ENCODE measurements at places on chromosomes 5 and 9. TPM values are rescaled to one million over a fixed set of nuclear protein-coding genes. Genes with fewer than 3 reads are reported as not detected.

PCDHA6 gene
- 0.11 TPM for total RNA-seq

DNA sequence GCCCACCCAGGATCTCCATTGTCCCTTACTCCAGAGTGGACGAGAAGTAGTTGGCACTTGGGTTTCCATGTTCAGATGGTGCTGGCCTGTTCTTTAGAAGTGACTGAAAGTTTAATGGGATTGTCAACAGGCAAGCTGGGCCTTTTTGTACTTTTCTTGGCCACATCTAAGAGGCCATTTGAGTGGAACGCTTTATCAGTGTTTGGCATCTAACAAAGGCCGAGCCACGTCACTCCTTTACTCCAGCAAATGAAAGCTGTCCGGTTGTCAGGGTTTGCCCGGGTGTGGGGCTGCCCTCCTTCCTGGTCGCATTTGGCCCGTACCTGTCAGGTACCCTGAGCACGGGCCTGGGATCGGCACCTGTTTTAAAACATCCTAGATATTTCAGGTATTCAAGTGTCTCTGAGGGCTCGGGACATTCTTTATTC lies 71.5 kb downstream of the RCL1 start:
- no peak for DNase-seq

- no peak for DNase-seq
Observed at GRCh38 chr9:83986765-83987401, 6.3 kb downstream of the RMI1 start.

- DNase-seq = no peak
Observed at GRCh38 chr9:128160603-128160987, 530 bp downstream of the BBLN start.

DNA sequence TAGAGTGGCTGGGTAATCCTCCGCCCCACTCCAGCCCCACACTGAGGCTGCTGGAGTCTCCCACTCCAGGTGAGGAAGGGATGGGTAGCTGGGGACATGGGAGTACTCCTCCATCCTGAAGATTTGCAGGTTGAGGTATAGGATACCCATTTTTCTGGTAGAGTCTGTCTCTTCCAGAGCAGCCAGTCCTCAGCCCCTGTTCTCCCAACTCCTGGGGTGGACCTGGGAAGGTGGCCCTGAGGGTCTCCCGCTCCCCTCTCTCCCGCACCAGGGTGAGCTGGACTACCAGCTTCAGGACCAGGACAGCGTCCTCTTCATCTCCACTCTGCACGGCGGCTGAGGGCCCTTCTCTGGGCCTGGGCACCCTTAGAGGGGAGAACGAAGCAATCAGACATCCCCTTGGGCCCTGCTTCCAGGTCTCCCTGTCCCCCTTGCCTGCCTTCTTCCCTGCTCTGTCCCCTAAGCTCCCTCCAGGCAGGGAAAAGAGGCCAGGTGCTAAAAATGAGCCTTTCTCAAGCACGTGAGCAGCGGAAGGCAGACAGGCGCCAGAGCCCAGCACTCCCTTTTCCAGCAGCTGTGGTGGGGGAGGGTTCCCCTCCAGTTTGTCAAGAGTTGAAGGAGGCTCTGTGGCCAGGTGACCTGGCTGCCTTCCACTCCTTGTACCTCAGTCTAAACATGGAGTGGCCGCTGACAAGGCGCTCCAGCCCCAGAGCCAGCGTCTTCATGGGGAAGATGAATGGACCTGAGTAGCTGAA lies 18.4 kb downstream of the URM1 start:
- DNase-seq = no peak

DNA sequence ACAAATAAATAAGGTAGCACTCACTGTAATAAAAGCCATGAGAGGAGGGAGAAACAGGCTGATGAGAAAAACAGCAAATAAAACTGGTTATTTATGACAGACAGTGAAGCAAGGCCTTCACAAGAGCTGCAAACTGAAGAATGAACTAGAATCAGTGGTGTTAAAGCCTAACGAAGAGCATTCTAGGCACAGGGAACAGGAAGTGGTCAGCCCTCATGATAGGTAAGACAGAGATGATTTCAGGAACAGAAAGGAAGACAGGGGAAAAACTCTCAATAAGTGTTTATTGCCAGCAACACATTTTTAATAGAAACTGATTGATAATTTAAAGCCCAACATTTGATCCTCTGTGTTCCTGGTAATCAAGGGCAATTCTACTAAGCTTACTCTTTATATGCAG lies 124.5 kb downstream of the EDIL3 start:
- no peak for DNase-seq

DNA sequence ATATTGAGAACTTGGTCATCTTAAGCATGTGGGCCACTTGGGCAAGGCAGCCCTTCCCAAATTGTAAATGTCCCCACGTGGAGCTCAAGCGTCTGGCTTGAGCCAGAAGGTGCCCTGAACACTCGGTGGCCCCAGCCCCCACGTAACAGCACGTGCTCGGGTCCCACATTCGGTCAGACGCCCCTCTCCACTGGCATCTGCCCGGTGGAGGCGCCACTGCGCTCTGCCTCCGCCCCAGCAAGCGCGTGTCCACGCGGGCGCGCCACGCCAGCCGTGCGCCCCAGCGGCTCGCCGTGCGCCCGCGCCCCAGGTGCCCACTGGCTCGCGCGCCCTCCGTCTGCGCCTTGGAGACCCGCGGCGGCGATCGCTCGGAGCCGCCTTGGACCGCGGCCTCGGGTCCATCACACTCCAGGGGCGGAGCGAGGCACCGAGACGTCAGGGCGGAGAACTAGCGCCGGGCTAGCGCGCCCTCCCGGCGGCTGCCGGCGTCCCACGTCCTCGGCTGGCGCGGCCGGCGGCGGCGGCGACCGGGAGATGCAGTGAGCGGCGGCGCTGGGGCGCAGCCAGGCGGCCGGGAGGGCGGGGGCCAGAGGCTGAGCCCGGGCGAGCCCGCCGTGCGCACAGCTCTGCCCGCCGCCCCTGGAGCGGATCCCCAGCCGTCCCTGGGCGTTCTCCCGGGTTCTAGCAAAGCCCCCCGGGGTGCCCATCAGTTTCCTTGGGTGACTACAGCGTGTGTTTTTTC lies at the start of gene PALM2AKAP2:
Gene PALM2AKAP2, plus strand, starts transcription at position 488 of the 742 bp plus-strand sequence. CDS start 291 bp downstream, outside the sequence.
- peak; percentile 81 for DNase-seq

GRCh38 chr5:43315263-43315662 lies 2.1 kb upstream of the HMGCS1 start:
- DNase-seq = no peak

PCDHGA7 gene
- total RNA-seq = 11.8 TPM

GRCh38 chr5:173825215-173825865 lies 62.8 kb upstream of the CPEB4 start:
- DNase-seq = no peak

- no peak for DNase-seq
Observed at GRCh38 chr5:24073107-24073506, 565.7 kb downstream of the PRDM9 start.

GRCh38 chr5:171961117-171961516 lies 45.3 kb downstream of the FBXW11 start:
- DNase-seq = no peak

RIGI gene
- 2.8 TPM for total RNA-seq

MEIKIN gene
- not detected for total RNA-seq

GRCh38 chr9:133558191-133559126 lies 24.0 kb downstream of the ADAMTSL2 start:
- DNase-seq = peak; percentile 85

PCDHB4 gene
- 1.3 TPM for total RNA-seq

GRCh38 chr5:146461319-146461718 lies 14.2 kb downstream of the TCERG1 start:
- DNase-seq = no peak

DNA sequence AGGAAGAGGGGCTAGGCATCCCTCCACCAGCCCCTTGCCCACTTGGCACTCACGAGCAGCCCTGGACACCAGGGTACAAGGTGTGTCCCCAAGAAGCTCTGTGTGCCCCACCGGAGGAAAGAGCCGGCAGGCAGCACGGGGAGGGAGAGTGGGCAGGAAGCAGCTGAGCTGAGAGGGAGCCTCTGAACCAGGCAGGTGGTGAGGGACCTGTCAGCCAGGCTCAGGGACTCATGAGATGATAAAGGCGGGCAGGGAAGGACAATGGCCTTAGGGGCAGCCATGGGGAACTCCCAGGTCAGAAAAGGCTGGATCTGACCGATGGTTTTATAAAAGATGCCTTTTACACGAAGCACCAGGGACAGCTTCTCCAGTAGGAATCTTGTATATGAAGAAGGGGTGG lies 112.0 kb downstream of the VAV2 start:
- no peak for DNase-seq

DNA sequence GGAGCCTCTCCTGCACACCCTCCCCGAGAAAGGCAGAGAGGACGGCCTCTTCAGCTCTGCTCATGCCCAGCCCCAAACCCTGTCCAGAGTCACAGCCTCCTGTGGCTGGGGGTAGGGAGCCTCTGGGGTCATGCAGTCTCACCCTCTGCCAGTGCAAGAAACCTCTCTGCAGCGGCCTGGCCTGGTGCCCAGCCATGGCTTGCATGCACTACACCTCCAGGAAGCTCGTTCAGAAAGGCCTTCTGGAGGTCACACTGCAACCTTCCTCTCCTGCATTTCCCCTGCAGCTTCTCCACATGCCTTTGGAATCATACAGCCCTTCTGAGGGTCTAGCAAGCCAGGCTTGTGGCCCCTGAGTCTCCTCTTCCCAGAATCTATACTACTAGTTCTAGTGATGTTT lies 17.9 kb downstream of the CSF1R start:
- no peak for DNase-seq

GRCh38 chr5:107408564-107408963 lies 262.2 kb downstream of the EFNA5 start:
- no peak for DNase-seq

DNA sequence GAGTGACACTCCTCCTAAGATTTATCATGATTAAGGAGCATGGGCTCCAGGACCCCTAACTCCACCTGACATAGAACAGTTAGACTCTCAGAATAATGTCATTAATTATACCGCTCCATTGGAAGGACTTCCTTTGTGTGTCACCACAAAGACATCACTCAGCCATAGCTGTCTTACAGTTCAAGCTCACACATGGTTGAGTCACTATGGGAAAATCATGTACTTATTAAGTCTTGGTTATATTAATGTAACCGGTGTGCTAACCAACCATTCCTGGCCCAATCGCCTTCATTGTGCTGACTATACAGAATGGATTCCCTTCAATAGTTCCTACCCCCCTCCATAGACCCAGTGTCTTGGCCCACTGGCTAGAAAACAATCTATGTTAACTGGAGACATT lies 10.9 kb upstream of the MCCC2 start:
- DNase-seq = no peak

GRCh38 chr9:89360465-89360864 lies 42.2 kb downstream of the SECISBP2 start:
- no peak for DNase-seq

DNA sequence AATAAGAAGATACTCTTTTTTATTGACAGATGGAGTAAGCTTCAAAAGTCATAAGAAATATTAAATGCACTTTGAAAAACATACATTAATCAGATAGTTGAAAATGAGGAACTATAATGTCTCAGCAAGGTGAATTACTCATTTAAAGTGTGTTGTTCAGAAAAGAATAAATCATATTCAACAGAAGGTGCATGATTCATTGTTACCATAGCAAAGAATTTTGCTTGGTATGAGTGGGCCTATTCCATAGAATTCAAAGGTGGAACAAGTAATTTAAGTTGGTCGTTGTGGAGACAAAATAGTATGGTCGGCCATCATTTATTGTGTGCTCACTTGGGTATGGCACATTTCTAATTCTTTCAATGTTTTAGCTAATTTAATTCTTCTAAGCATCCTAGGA lies 1920.2 kb upstream of the CDH9 start:
- no peak for DNase-seq

GRCh38 chr9:123960965-123961364 lies 31.0 kb upstream of the DENND1A start:
- no peak for DNase-seq

RAB3C gene
- 0.59 TPM for total RNA-seq

DNA sequence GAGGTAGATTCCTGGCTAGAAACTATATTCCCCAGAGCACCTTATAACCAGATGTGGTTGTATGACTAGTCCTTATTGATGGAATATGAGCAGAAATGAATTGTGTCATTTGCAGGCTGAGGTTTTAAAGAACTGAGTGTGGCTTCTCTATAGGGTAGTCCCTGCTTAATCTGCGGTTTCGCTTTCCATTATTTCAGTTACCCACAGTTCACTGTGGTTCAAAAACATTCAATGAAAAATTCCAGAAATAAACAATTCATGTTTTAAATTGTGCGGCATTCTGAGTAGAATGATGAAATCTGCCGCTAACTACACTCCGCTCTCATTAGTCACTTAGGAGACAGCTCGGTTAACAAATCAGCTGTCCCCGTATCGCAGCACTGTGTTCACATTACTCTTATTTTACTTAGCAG lies 65.1 kb downstream of the ANKRD55 start:
- no peak for DNase-seq

PCDHGA5 gene
- total RNA-seq = 9.7 TPM

DNA sequence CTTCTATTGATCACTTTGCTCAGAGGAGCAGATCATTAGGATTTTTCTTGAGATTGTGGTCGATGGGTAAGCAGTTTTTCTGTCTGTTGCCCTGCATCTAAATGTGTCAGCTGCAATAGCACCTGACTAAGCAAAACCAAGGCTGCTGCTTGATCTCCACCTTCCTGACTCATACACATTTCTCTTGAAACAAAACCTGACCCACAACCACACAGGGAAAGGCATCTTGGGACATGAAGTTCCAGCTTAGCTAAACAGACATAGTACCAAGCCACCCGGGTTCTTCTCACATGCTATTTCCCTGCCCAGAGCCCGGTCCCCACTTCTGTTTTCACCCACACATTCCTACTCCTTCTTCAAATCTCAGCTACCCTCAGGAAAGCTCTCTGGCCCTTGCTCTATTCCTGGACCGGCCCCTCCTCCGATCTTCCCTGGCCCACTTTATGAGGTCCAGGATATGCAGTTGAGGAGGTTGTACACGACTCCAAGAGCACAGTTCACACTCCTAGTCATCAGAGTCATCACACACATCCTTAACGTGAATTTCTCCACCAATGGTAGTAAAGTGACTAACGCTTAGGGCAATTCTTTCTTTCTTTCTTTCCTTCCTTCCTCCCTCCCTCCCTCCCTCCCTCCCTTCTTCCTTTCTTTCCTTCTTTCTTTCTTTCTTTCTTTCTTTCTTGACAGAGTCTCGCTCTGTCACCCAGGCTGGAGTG lies 16.0 kb upstream of the ZBTB43 start:
- DNase-seq = no peak
